ENCODE measurements at places on chromosomes 1 and 21.

DNA sequence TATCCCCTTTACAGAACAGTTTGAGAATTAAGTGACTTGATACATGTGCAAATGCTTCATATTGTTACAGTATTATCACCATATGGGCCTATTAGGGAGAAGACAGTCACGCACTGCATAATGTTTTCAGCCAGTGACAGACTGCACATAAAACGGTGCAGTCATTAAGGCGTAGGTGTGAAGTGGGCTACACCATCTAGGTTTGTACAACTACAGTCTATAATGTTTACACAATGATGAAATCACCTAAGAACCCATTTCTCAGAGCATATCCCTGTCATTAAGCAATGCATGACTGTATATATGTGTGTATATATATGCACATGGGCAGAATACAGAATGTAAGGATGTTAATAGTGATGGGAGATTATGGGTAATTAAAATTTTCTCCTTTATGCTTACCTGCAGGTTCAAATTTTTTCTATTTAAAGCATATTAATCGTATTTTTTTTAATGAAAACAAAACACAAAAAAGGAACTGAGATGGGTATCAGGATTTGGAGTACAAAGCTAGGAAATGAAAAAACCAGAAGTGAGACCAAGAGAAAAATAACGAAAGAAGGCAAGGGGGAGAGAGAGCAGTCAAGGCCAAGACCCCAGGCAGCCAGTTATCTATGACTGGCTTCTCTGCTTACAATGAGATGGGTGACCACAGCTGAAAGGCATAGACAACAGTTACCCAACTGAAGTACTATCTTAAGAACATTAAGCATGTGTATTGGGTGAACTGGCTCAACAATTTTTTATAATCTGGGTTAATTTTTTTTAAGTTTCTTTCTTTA lies 122.9 kb upstream of the DAB1 start:
- no peak for DNase-seq

DNA sequence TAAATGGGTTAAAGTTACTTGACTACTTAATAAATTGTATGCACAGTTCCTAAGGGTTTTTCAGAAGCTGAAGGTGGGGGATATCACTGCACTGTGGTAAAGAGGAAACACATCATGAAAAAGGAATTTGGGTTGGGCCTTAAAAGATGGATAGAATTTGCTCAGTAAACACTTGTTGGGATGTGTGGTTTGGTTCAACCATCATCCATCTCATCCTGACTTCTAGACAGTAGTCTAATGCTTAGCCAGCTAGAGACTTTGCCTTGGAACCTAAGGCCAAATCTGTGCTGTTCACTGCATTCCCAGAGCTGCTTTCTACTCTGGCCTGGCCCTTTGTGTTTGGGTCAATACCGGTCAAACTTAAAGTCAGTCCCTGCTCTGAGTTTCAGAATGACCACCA lies 30.6 kb downstream of the LY9 start:
- peak; percentile 38 for DNase-seq

DNA sequence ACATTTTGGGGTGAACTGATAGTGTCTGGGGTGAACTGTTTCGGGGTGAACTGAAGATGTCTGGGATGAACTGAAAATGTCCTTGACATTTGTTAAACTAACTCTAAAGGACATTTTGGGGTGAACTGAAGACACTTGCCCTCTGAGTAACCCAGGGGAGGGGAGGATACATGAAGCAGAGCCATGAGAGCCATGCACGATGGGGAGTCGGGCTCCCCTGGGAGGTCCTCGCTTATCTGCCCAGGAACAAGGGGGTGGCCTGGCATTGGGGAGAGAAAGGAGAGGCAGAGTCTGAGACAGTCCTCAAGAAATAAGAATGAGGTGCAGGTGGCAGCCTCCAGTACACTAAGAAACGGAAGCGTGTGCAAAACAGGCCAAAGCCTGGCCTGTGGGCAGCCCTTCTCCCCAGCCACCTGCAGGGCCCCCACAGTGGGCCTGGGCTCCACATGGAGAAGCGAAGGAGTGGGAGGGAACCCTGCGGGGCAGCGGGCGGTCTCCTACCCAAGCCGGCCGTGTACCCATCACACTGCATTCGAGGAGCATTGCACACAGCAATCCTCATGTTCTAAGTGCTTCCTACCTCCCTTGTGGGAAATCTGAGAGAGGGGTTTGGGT lies 24.2 kb downstream of the RSPH1 start:
- no peak for DNase-seq

- DNase-seq = no peak
Observed at GRCh38 chr1:16888860-16889816, 6.6 kb upstream of the RNU1-2 start.

- DNase-seq = no peak
Observed at GRCh38 chr1:234975122-234975940, 153.3 kb downstream of the TOMM20 start.

GRCh38 chr1:154996966-154997701 lies 3.7 kb downstream of the LENEP start:
- DNase-seq = no peak

DNA sequence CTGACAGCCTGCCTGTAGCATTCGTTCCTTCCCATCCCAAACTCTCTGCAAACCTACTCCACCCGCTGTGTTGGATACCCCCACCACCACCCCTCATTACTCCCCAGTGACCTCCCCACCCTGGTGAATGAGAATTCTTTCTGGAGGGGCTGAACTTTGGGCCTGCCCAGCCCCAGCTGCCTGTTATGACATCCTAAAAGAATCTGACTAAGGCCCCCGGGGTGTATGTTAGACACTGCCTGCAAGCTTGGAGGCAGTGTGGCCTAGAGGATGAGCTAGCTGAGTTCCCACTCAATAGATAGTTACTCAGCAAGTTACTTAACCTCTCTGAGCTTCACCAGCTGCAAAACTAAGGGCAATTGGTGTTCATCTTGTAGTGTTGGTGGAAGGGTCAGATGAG lies 110.2 kb upstream of the FGGY start:
- DNase-seq = no peak

GRCh38 chr1:92459871-92460320 lies 26.8 kb downstream of the GFI1 start:
- no peak for DNase-seq

DNA sequence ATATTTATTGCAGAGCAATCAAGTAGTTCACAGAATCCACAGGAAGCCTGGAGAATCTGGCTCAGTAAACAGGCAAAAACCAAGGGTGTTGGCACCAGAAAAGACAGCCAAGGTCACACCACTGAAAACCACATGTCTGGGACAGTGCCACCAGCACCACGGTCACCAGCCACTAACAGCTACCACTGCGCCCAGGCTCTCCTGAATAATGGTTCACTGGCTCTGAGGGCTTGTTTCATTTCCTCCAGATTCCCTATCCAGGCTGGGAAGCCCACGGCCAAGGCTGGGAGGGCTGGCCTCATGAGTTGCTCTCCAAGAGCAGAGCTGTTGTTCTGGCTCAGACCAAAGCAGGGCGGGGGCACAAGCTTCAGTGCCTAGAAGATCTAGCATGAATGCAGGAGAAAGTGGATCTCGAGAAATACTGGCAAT lies 54.5 kb upstream of the PTGFRN start:
- no peak for DNase-seq

- no peak for DNase-seq
Observed at GRCh38 chr1:30375156-30375555, 348.2 kb downstream of the MATN1 start.

Data from H54 (cell line).